ENCODE measurements at places on chromosomes 6 and 20. TPM values are rescaled to one million over a fixed set of nuclear protein-coding genes. Genes with fewer than 3 reads are reported as not detected.

The SMPDL3A gene
- total RNA-seq: 6.1 TPM

The RSPH4A gene
- total RNA-seq: 0.27 TPM

The ARFGEF3 gene
- 4.1 TPM for total RNA-seq

The ULBP1 gene
- total RNA-seq: not detected

The CDH4 gene
- 9.0 TPM for total RNA-seq

The RSPO4 gene
- 0.32 TPM for total RNA-seq

The PLG gene
- total RNA-seq: not detected

The BFSP1 gene
- 1.7 TPM for total RNA-seq

The CALHM6 gene
- not detected for total RNA-seq

The EYS gene
- total RNA-seq: 0.87 TPM

The OOEP gene
- not detected for total RNA-seq

The C6orf52 gene
- total RNA-seq: 1.9 TPM

The DDR1 gene
- 37.0 TPM for total RNA-seq

The PCSK2 gene
- not detected for total RNA-seq

The ANGPT4 gene
- 0.02 TPM for total RNA-seq

The CSNK2B gene
- total RNA-seq: 272 TPM

The FOXA2 gene
- total RNA-seq: 4.2 TPM

The EDN3 gene
- not detected for total RNA-seq

The SRC gene
- total RNA-seq: 10.5 TPM
